Left renal cortex interstitium (tissue), 4 donors: ENCODE measurements at places on chromosomes 6 and 20. TPM values are rescaled to one million over a fixed set of nuclear protein-coding genes. Genes with fewer than 3 reads are reported as not detected.

MATN4 gene
- polyA plus RNA-seq = 0.19 TPM

RNASET2 gene
- polyA plus RNA-seq = 63.0 TPM

MACROD2 gene
- polyA plus RNA-seq = 15.0 TPM

TREM2 gene
- 0.55 TPM for polyA plus RNA-seq

PBOV1 gene
- polyA plus RNA-seq = not detected

SNPH gene
- 3.6 TPM for polyA plus RNA-seq

CLVS2 gene
- polyA plus RNA-seq = 0.22 TPM

C6orf132 gene
- 6.5 TPM for polyA plus RNA-seq

CD24 gene
- 929 TPM for polyA plus RNA-seq

MMP24 gene
- 2.5 TPM for polyA plus RNA-seq

ASIP gene
- 0.34 TPM for polyA plus RNA-seq

FBXO9 gene
- polyA plus RNA-seq = 86.9 TPM

DNA sequence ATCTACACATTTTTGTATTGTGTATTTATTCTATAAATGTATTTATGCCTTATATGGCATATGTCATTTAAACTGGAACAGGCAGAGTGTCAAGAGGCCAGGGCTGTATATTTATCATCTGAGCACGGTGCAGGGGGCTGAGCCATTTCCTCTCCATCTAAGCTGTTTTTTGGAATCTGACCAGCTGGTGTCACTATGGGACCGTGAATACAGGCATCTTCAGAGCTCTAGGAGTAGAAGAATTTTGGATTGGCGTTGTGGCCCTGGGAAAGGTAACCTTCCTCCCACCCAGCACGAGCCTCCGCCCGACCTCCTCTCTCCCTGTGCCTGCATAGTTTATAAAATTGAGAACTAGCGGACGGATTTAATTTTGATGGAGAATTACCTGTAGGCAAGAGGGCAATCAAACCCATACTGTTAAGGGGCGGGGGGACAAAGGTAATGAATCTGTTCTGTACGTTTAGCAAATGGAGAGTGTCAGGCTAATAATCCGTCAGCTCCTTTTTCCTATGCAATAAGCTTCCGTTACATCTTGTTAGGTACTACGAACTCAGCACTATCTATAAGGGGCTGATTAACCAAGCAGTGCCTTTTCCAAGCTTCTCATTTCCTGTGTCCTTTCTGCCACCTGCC is 29.0 kb upstream of the EEF1E1 start:
- peak; percentile 59 for DNase-seq

GRCh38 chr6:35719830-35720733 is 16.8 kb upstream of the ARMC12 start:
- no peak for DNase-seq

DNA sequence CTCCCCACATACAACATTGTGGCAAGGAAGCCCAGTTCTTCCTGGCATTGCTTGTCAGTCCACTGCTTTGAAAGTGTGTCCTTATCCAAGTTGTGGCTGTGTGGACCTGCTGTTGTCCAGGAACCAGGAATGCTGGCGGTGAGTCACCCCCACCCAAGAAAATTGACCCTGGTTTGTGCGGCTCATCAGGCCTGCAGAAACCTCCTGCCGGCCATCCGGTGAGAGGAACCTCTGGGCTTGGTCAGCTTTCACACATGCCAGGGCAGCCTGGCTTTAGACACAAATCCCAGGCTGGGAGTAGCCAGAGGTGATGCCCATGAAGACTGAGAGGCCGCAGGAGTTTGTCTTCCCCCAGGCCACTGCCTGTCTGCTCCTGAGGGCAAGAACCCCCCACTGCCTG is 223.6 kb downstream of the TTLL2 start:
- no peak for DNase-seq

GRCh38 chr6:127404594-127405178 is 54.5 kb downstream of the KIAA0408 start:
- DNase-seq = no peak

GRCh38 chr20:57851025-57851682 is 141.3 kb upstream of the PMEPA1 start:
- DNase-seq = no peak

GRCh38 chr20:13131688-13132087 is 89.4 kb upstream of the ISM1 start:
- no peak for DNase-seq

GRCh38 chr6:157814883-157815282 is 8.2 kb upstream of the SNX9 start:
- DNase-seq = no peak

DNA sequence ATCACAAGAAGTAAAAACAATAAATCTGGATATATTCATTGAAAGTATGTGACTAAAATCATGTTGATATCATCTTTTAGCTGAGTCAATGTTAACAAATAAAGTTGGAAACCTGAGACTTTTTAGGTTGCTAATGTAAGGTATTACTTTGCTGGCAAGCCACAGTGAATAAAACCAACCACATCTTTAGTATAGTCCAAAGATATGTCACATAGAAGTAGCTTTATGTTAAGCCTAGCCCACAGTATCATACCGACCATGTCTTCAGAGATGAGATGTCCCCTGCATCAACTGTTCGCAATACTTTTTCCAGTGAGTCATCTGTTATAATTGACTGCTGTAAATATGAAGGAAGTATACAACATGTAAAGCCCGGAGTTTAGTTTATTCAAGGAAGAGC is 107.6 kb upstream of the MCHR2 start:
- DNase-seq = no peak

GRCh38 chr20:63223121-63223825 is 7.3 kb upstream of the YTHDF1 start:
- DNase-seq = no peak

- no peak for DNase-seq
Observed at GRCh38 chr20:52524861-52525260, 333.3 kb upstream of the ZFP64 start.

GRCh38 chr20:17525650-17526049 is 5.5 kb downstream of the BFSP1 start:
- no peak for DNase-seq

- DNase-seq = no peak
Observed at GRCh38 chr6:97401533-97401932, 118.5 kb upstream of the MMS22L start.

GRCh38 chr6:168165891-168166290 is 86.9 kb upstream of the FRMD1 start:
- no peak for DNase-seq

- no peak for DNase-seq
Observed at GRCh38 chr20:61170496-61171320, 81.4 kb upstream of the CDH4 start.

DNA sequence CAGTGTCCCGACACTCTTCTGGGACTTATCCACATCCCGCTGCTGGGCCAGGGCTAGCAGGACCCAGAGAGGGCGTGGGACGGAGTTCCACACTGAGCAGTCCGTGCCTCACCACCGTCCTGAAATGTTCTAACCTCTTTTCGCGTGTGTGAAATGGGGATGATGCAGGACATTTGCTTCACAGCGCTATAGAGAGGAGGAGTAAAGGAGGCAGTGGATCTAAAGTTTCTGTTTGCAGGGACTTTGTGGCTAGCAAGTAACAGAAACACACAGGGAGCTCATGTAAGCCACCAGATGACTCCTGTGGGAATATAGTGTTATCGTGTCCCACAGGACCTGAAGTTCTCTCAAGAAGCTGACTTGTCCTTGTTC is 634 bp downstream of the ITPA start:
- DNase-seq = no peak

GRCh38 chr6:45377043-45377553 is 636 bp downstream of the SUPT3H start:
- DNase-seq = no peak

DNA sequence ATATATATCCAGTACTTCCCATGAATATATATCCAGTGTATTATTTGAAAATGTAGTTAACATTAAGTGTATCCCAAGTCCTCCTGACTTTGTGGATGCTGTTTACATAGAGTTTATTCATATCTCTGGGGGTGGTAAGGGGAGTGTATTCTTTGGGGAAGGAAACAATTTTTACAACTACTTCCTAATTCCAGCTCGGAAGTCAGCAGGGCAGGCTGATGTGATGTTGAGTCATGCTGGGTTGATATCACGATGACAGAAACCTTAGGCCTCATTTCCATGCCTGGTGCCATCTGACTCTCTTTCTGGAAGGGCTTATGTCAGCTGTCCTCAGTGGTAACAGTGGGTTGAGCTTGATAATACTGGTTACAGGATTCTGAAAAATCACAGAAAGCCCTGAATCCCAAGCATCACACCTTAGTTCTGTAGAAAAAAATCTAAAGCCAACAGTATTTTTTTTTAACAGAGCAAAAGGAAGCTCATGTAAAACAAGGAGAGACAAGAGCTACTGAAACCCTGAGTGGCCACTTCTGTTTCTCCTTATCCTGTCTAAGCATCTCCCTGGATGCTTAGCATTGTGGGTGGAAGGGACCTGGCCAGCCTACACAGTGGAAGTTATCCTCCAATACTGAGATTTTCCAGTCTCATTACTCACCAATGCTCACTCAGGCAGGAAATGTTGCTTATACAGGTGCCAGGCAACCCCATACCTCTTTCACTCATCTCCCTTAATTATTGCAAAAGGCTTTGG is 75.2 kb upstream of the IYD start:
- no peak for DNase-seq

- DNase-seq = peak; percentile 32
Observed at GRCh38 chr6:118580585-118581419, 32.7 kb downstream of the PLN start.

DNA sequence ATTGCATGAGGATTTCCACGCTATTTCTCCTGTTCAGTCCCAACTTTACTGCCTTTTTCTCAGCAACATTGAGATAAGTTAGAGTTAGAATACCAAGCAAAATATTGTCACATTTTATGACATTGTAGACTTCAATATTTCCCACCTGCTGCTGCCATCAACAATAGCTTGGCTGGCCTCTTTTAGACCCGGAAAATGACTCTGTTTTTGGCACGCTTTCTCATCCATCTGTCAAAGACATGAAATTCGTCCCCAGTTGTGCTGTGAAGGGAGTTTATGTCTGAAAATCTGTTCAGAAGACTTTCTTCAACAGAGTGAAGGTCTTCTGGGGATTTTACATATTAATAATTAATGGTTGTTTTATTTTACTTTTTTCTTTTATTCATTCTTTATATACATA is 857.3 kb downstream of the FRK start:
- DNase-seq = no peak

- DNase-seq = no peak
Observed at GRCh38 chr6:13523826-13524622, 36.6 kb upstream of the GFOD1 start.

DNA sequence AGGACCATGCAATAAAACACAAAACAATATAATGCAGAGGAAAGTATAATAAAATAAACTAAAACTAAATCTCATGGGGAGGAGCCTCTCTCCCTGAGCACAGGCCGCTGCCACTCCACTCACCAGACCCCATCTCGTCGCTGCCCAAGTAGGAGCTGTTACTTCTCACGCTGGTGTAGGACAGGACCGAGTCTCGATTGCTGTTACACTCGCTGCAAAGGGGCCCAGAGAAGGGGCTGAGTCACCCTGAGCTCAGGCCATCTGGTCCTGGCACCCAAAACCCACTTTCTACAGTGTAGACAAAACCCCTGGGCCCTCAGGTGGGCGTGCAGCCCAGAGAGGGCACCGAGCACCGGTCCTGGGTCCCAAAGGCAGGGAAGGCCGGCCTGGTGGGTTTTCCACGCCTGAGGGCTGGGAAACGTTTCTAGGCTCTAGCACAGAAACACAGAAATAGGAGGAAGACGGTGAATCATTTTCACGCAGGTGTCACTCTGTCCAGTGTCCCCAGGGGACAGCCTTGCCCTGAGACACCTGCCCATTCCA is 183.4 kb downstream of the PREX1 start:
- no peak for DNase-seq

DNA sequence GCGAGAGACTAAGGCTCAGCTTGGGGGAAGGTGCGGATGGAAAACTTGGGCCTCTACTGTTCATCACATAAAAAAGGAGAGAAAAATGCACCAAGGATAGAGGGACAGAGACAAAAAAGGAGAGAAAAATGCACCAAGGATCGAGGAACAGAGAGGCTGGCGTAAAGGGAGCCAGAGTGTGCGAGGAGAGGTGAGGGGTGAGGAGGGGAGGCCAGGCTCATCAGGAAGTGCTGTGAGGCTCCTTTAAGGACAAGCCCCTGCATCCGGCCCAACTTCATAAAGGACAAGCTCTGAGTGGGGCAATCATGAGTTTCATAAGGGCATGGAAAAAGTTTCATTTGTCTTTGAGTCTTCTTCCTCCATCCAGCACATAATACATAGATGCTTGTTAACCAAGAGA is 117.2 kb upstream of the NXT1 start:
- no peak for DNase-seq

DNA sequence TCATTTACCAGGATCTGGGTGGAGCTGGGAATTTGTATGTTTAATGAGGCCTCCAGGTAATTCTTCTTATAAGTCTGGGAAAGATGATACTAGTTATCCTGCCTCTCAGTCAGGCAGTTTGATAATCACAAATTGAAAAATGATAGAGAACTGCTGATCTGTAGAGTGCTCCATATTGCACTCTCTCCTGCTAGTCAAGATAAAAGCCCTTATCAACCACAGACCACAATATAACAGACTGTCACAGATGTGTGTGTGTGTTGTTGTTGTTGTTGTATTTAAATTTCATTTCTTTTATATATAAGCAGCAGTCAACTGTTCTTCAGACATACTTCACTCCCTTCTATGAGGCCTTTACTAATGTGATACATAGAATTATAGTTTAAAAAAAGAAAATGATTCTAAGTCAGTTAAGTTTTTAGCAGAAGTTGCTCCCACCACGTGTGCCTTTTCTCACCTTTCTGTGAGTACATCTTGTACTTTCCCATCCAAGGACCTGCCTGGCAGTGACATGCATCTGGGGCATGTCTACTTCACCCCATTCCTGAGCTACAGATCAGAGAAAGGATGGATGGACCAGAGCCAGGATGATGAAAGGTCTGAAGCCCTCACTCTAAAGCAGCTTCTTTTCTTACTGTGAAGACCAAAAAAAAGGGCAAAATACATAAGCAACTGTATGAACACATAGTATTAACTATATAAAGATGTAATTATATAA is 29.8 kb downstream of the TENT5A start:
- no peak for DNase-seq

DNA sequence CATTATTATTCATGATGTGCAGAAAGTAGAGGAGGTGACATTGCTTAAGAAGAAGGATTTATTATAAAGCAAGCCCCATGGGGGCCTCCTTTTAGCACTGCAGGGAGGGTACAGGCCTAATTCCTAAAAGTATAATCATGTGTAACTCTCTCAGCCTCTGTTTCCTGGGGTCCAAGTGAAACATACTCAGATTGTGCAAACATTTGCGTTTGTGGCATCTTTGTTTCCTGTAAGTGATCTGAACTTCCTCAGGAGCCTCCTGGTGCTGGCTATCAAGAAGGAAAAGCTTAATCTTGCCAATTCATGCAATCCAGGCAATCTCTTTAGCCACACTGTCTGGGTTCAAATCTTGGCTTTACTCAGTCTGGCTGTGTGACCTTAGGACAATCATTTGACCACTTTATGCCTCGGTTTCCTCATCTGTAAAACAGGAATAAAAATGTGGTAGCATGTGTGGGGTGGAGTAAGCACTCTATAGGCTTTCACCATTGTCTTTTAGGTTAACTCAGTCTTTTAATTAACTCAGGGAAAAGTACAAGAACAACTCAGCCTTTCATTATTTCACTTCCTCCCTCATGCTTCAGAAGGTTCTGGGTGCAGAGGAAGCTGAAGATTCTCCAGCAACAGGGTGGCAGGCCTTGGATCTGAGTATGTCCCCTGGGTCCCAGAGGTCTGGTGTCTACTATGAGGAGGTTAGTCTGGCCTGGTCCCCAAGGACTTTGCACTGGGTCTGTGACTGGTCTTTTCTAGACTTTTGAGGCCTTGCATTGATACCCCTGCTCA is 831 bp upstream of the SIRPB2 start:
- no peak for DNase-seq
